ENCODE measurements at places on chromosomes 12 and 14. TPM values are rescaled to one million over a fixed set of nuclear protein-coding genes. Genes with fewer than 3 reads are reported as not detected.

LRR1 gene
- 45.5 TPM for total RNA-seq

ALDH1L2 gene
- 0.10 TPM for total RNA-seq

MGAT4C gene
- not detected for total RNA-seq

NEDD8 gene
- total RNA-seq, result 178 TPM

RNASE8 gene
- total RNA-seq, result not detected

PTPRR gene
- not detected for total RNA-seq

GALNT16 gene
- not detected for total RNA-seq

GRCh38 chr12:102526656-102527055 is 46.3 kb upstream of the IGF1 start:
- no peaks in the 10 kb centered on the region for H3K4me1 ChIP-seq
- no peaks in the 10 kb centered on the region for H3K36me3 ChIP-seq
- no peak overlapping the region for H3K4me3 ChIP-seq
- H3K27me3 ChIP-seq, result peaks cover 3% of the 10 kb centered on the region
